ENCODE measurements at places on chromosomes 12 and 14. TPM values are rescaled to one million over a fixed set of nuclear protein-coding genes. Genes with fewer than 3 reads are reported as not detected.
A peak's percentile ranks its signal among the peaks of the same experiment; 100 is the strongest.

The PIK3C2G gene
- not detected for total RNA-seq

The PSMB5 gene
- 17.6 TPM for total RNA-seq

The NINJ2 gene
- 6.1 TPM for total RNA-seq

The OLR1 gene
- 0.15 TPM for total RNA-seq

The NOXRED1 gene
- total RNA-seq: 0.22 TPM

The SIX1 gene
- not detected for total RNA-seq

- peaks cover 14% of the 10 kb centered on the region for H3K27me3 ChIP-seq
- H3K36me3 ChIP-seq: peaks cover 5% of the 10 kb centered on the region
- no peak overlapping the region for H3K27ac ChIP-seq
- H3K4me1 ChIP-seq: no peaks in the 10 kb centered on the region
- peak; percentile 3 for DNase-seq
These were observed 39.4 kb downstream of the FAM222A start for GRCh38 chr12:109753054-109753401.

DNA sequence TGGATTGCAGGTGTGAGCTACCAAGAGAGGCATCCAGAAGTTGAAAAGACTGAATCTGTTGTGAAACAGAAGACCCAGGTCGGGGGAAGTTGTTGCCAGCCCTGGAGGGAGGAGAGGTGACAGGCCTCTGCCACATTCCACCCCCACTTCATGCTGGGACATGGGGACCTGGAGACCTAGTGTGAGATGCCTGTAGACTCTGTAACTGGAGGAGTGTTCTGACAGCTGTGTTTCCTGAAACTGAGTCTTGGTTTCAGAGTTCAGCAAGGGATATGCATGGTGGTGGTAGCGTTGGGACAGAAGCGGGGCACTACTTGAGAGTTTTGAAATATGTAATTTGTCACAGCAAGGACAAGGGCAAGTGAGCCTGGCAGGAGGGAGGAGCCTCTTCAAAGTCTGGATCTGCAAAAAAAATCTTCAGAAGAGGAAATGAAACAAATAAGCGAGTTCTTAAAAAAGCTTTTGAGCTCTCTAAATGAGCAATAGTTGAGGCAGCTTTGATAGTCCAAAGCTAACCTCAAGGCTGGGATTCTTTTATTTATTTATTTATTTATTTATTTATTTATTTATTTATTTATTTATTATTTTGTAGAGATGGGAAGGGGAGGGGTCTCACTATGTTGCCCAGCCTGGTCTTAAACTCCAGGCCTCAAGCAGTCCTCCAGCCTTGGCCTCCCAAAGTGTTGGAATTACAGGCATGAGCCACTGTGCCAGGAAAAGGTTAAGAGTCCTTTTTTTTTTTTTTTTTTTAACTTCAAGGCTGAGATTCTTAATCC is 58.9 kb upstream of the EEA1 start:
- peaks cover 6% of the 10 kb centered on the region for H3K27me3 ChIP-seq
- H3K4me1 ChIP-seq: peaks cover 12% of the 10 kb centered on the region
- H3K4me3 ChIP-seq: peak overlapping the region; percentile 62
- peak overlapping the region; percentile 59 for H3K27ac ChIP-seq
- DNase-seq: no peak
- no peaks in the 10 kb centered on the region for H3K36me3 ChIP-seq

DNA sequence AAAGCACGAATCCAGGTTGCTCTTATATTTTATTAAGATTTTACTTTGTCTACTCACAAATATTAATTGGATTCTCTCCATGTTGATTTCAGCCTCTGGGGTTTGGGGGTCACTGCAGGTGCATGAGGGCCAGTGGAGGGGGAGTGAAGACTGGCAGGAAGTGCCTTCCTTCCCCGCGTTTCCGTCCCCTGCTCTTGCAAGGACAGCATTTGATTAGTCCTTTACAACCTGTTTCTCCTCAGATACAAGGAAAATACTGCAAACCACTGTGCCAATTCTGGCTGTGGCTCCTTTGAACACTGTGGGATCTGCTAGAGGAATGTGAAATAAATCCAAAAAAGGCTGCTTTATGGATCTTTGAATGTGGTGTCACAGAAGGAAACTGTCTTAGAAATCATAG is 291.8 kb downstream of the ETNK1 start:
- no peak overlapping the region for H3K4me3 ChIP-seq
- DNase-seq: no peak
- no peak overlapping the region for H3K27ac ChIP-seq
- H3K36me3 ChIP-seq: no peaks in the 10 kb centered on the region

DNA sequence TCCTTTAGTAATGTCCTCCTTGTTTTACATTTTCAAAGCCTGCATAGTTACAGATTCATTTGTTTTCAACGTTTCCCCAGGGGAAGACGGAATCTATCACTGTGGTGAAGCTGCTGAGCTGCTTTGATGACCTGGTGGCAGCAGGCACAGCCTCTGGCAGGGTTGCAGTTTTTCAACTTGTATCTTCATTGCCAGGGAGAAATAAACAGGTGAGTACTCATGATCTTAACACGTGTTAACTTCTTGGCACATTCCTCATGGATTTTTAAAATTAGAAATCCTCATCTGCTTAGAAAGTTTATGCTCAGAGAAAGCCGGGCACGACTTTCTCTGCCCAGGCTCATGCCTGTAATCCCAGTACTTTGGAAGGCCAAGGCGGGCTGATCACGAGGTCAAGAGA is 44.5 kb downstream of the TECPR2 start:
- no peaks in the 10 kb centered on the region for H3K27me3 ChIP-seq
- no peak for DNase-seq
- H3K4me3 ChIP-seq: no peak overlapping the region
- peaks cover 5% of the 10 kb centered on the region for H3K36me3 ChIP-seq
- H3K27ac ChIP-seq: no peak overlapping the region

DNA sequence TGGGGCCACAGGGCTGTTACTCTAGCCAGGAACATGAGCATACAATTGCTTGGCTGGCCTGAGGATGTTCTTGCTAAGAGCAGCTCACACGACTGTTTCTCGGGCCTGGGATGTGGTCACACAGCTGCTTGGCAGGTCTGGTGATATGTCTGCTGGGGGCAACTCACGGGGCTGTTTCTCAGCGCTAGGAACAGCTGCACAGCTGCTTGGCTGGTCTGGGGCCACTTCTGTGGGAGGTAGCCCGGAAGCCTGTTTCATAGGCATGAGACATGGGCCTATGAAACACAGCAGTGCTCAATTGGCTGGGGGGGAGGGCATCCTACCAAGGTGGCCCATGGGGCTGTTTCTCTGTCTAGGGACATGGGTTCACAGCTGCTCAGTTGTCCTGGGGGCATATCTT is 73.4 kb upstream of the DDHD1 start:
- no peak overlapping the region for H3K4me3 ChIP-seq
- no peak for DNase-seq
- no peak overlapping the region for H3K27ac ChIP-seq
- H3K27me3 ChIP-seq: no peaks in the 10 kb centered on the region

DNA sequence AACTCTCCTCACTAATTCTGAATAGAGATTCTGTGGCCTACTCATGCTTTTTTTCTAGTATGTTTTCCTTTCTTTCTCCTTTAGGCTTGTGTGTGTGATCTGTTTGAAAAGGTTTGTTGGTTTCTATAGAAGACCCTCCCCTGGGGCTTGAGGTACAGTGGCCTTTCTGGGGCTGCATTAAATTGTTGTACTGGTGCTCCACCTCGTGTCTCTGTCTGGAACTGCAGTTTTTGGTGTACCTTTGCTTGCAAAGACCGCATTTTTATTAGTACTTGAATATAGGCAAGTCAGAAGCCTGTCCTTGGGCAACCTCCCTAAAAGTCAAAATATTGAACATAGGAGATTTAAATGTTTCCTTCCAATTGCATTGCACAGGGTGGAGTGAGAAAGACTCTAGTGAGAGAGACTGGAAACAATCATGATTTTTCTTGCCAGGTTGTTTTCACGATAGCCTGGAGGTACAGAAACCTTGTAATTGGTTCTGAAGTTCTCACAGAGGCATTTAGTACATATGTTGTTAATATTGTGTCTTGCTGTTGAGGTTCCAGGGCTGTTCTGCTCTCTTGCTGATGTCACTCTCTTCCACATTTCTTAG is 39.0 kb downstream of the SLCO1B1 start:
- no peak for DNase-seq
- no peaks in the 10 kb centered on the region for H3K4me1 ChIP-seq
- peaks cover 6% of the 10 kb centered on the region for H3K27me3 ChIP-seq
- no peaks in the 10 kb centered on the region for H3K36me3 ChIP-seq
- H3K27ac ChIP-seq: no peak overlapping the region

DNA sequence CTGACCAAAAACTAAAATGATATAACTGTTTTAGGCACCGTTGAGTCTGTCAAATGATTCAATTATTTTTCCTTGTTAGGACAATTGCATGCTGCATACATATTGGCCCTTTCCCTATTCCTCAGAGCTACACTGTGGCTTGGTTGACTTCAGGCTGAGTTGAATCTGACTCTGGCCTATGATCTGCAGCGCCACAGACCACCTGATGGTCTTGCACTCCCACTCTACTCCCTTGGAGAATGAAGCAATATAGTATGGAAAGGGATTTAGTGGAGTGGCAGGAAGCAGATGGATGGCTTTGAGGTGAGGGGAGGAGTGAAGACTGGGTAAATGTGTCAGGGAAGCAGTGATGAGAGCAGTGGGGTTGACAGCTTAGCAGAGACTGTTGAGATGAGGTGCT is 579.0 kb upstream of the STXBP6 start:
- H3K27ac ChIP-seq: no peak overlapping the region
- DNase-seq: no peak
- no peaks in the 10 kb centered on the region for H3K27me3 ChIP-seq
- H3K4me1 ChIP-seq: no peaks in the 10 kb centered on the region
